ENCODE measurements at places on chromosomes 16 and 17.
A peak's percentile ranks its signal among the peaks of the same experiment; 100 is the strongest.

- DNase-seq = no peak
Measured at GRCh38 chr16:19520861-19521331, 1.0 kb downstream of the GDE1 start.

GRCh38 chr17:48047113-48047740 is 932 bp upstream of the NFE2L1 start:
- no peak for DNase-seq

DNA sequence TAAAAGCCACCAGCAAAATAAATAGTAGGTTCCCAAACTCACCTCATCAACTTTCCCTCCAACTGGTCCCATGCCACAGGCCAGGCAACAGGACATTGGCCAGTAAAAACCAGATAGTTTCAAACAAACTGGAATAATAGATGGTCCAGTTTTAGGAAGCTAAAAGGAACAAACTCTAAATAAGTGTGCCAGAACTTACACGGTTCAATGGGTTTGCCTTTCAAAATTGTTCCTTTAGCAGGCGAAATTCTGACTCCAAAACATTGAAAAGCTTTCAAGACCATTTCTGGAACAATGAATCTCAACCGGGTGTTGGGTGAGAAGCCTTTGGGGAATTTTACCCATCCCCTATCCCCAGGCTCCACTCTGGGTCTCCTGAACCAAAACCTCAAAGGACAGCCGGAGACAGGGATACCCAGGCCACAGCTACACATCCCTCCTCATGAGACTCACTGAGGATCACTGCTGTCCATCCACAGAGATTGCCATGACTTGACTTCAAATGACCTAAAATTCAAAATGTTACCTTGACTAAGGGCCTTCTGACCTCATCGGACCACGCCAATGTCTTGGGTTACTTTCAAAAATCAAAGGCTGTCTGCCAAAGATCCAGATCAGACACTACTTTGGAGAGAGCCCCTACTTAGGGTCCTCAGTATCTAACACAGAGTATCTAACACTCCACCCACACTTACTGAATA is 13.0 kb downstream of the AXIN2 start:
- no peak for DNase-seq

GRCh38 chr17:45006927-45007461 is 38.9 kb upstream of the C1QL1 start:
- no peak for DNase-seq

GRCh38 chr17:79936641-79937381 is 97.6 kb upstream of the CBX4 start:
- DNase-seq = no peak

- DNase-seq = no peak
Measured at GRCh38 chr16:75239542-75240122, 11.8 kb downstream of the BCAR1 start.

DNA sequence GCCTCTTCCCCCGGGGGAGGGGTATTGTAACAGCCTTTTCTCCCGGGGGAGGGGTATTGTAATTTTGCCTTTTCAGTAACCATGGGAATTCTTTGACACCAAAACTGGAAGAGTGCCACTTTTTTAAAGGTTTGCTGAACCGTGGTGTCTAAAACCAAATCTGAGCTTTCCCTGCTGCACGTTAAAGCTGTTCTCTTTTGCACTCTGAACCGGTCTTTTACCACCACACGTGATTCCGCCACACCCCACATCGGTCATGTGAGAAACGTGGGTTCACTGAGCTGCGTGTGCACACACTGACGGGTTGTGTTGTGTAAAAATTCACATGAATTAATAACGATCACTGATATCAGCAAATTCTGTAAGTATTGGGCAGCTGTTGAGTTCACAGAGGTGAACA is 9.2 kb upstream of the ACSF3 start:
- no peak for DNase-seq

GRCh38 chr17:47844227-47844626 is 3.2 kb upstream of the SCRN2 start:
- no peak for DNase-seq

- DNase-seq = no peak
Measured at GRCh38 chr17:21079196-21079595, 36.4 kb upstream of the USP22 start.

DNA sequence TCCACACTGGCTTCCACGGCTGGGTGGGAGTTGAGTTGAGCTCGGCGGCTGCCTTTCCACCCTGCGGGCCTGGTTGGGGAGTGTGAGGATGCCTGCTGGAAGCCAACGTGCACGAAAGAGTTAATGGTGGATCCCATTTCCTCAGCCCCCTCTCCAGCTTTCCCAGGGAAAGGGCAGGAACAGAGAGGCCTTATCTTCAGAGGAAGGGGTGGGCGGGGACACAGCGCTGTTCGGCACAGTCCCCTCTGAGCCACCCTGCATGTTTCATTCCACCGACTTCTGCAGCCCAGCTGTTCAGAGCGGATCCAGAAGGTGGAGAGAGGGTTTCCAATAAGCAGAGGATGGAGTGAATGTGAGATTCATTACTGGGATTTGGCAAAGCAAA is 295.3 kb downstream of the SEC14L1 start:
- DNase-seq = no peak

DNA sequence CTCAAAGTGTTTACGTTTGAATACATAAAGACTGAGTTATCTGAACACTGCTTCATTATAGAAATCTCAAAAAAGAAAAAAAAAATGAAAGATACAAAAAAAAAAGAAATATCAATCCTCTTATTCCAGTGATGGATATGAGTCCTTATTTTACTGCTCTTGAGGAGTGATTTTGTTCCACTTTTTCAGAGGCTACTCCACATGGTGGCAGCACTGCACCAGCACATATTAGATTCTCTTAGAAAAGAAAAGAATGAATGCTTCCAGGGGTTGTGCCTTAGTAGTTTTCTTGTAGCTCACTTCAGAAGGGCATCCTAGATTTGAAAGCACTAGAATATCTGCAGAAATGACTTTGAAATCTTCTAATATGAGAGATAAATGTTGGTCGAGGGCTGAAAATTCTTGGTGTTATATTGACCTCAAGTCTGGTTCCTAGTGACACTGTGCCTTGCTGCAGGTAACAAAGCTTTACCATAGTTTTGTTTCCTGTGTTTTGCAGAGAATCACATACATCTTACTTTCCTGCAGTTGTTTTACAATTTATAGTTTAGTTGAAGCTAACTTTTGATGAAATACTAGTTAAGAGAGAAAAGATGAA is 25.9 kb downstream of the AP2B1 start:
- DNase-seq = peak; percentile 25

DNA sequence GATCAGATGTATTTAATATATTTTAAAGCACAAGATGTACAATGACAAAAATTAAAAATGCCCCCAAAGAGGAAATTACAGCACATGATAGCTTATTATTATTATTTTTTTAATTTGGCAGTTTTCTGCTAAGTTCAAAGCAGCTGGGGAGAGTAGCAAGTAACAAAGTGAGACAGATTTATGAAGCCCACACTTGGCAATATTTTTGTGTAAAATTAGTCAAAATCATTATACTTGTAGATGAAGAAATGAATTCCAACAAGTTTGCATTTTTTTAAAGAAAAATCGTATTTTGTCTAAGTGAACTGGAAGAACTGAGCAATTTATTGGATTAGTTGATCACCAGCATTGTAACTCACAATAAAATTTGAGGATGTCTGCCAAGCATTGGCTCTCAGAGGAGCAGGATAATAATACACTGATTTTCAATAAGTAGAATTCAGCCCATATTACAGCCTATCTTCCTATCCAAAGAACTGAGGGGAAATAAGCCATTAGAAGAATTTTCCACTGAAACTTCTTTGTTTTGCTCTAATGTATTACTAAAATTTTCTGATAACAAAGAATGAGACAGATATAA is 215.6 kb downstream of the MAP2K6 start:
- no peak for DNase-seq

DNA sequence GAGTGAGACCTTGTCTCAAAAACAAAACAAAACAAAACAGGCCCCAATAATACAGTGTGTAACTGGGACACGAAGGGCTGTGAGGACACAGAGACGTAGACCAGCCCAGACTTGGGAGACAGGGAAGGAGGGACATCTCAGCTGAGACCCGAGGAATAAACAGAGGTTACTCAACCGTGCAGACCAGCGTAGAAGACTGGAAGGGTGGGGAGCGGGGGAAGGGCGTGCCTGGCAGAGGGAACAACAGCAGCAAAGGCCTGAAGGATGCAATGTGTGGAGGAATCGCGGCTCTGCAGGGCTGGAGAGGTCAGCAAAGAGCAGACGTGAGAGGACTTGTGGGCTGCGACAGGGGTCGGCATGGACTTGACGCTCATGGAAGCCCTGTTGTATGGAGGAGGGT is 11.6 kb upstream of the CES4A start:
- no peak for DNase-seq

All from urothelium cell line (cell line).